ENCODE measurements at places on chromosomes 1 and 21.

DNA sequence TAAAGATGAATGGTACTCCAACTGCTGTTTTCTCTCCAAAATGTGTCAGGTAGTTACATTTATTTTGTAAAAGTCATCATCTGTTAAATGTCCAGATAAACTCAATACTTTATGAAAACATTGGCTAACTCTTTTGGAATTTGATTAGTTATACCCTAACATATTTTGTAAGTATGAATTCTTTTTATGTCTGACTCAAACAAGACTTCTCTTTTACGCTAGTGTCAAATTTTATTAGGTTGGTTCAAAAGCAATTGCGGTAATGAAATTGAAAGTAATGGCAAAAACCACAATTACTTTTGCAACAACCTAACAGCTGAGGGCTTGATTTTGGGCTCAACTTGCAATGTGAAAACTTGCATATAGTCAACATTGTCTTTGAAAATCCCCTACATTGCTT lies 41.0 kb upstream of the USP25 start:
- DNase-seq = no peak

DNA sequence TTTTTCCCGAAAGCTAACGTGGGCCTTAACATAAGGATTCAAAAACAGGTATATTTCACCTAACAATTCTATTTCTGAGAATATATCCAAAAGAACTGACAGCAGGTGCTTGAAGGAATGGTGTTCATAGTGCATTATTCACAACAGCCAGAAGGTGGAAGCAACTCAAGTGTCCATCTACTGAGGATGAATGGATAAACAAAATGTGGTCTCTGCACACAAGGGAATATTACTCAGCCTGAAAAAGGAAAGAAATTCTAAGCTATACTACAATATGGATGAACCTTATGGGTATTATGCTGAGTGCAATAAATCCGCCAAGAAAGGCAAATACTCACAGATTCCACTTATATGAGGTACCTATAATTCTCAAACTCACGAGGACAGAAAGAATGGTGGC lies 6.1 kb upstream of the RIPPLY3 start:
- DNase-seq = no peak

GRCh38 chr21:40901691-40902090 lies 54.7 kb upstream of the DSCAM start:
- no peak for DNase-seq

DNA sequence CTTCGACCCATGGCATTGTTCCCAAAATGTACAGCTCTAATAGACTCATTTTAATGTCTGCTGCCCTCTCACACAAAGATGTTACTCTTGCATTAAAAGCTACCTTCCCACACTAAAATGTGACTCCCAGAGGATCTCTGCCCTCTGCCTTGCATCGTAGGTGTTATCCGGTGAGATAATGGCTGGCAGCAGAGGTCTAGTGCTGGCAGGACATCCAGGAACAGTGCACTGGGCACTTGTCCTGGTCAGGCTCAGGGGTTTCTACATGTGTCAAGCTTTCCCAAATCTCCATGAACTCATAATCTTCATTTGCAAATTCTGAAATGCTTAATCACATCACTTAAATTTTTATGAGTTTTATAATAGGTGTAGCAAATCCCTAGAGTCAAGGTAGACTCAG lies 310.6 kb downstream of the LRRIQ3 start:
- DNase-seq = no peak

DNA sequence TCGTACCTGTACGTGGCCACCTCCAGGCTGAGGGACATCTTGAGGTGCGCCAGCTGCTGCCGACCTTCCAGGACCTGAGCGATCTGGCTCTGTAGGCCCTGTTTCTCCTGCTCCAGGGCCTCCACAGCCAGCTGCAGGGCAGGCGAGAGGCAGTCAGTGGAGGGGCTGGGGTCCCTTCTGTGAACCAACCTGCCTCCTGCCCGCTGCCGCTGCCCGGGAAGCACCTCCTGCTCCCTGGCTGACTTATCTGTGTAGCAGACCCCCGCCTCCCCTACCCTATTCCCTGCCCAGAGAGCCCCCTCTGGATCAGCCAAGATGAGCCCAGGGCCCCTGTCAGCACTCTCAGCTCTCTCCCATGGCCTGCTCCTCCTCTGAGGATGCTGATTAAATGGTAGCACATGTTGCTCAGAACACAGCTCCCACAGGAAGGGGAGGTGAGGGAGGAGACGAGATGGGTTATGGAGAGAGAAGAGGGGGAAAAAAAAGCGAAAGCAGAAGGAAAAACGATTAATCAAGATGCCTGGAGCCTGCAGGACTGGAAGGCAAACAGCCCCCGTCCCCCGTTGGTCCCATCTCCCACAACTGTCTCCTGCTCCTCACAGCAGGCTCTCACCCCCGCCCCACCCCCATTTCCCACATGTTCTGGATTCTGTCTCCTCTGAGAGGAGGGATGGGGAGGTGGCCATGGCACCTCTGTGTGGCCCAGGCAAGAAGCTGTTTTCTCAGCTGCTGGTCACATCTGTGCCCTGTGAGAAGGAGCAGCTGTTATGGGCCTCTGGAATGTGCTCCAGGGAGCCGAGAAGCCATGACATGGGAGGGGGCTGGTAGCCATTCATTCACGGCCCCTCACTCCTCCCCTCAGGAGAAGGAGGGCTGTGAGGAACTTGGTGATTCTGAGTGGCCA lies 1.7 kb downstream of the NES start:
- no peak for DNase-seq

DNA sequence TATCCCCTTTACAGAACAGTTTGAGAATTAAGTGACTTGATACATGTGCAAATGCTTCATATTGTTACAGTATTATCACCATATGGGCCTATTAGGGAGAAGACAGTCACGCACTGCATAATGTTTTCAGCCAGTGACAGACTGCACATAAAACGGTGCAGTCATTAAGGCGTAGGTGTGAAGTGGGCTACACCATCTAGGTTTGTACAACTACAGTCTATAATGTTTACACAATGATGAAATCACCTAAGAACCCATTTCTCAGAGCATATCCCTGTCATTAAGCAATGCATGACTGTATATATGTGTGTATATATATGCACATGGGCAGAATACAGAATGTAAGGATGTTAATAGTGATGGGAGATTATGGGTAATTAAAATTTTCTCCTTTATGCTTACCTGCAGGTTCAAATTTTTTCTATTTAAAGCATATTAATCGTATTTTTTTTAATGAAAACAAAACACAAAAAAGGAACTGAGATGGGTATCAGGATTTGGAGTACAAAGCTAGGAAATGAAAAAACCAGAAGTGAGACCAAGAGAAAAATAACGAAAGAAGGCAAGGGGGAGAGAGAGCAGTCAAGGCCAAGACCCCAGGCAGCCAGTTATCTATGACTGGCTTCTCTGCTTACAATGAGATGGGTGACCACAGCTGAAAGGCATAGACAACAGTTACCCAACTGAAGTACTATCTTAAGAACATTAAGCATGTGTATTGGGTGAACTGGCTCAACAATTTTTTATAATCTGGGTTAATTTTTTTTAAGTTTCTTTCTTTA lies 122.9 kb upstream of the DAB1 start:
- no peak for DNase-seq

DNA sequence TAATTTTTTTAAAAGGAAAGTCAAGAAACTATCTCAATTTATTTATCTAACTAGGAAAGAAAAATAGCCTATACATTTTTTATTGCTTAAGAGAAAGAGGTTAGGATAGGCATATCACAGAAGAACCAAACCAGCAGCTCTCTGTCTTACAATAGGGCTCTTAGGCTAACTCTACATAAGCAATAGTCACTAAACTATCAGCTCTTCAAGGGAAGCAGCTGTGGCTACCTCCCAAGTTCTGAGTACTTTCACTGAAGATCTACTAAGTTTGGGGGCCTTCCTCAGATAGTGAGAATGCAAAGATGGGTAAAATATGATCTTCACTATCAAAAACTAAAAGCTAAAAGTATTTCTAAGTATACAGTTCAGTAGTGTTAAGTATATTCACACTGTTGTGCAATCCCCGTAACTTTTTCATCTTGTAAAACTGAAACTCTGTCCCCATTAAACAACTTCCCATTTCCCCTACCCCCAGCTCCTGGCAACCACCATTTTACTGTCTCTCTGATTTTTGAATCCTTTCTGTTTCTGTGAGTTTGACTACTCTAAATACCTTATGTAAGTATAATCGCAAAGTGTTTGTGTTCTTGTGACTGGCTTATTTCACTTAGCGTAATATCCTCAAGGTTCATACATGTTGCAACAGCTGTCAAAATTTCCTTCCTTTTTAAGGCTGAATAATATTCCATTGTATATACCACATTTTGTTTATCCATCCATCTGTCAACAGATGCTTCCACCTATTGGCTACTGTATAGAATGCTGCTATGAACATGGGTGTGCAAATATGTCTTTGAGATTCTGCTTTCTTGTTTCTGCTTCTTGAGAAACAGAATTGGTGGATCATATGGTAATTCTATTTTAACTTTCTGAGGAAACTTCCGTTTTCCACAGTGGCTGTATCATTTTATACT lies 73.3 kb downstream of the ACBD6 start:
- DNase-seq = no peak

GRCh38 chr1:244393604-244394176 lies 58.0 kb downstream of the ADSS2 start:
- no peak for DNase-seq

DNA sequence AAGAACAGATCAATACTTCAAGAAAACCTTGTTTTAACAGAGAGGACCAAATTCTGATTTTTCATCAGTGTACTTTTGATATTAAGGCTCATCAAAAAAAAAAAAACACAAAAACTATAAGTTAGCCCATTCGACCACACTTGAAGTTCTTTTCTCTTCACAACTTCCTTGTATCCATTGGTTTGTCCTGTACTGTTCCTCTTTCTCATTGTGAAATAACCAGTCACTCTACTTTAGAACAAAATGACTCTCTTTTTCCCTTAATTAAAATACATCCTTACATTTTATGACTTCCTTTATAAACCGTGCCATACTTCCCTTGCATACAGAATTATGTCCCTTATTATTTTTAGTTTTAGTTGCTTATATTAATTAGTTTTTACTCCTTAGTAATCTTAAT lies 8.4 kb downstream of the QSOX1 start:
- no peak for DNase-seq

DNA sequence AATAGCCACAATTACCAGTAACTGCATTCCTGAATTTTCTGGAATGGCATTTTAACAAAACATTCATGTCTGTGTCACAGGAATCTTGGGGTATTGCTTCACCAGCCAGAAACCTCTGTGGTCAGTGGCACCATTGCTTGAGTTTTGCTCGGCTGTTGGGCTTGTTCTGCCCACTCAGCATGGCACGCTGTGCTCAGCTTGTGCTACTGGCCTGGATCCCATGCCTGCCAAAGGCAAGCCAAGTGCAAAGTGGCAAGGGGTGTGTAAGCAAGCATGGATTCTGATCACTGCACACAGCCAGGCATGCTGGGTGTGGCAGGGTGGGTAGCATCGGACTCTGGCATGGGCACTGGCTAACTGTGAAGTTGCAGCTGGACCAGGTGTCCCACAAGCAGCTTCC lies 1150.9 kb downstream of the MRPL39 start:
- DNase-seq = no peak

GRCh38 chr21:35428937-35429336 lies 379.8 kb upstream of the RUNX1 start:
- DNase-seq = no peak

DNA sequence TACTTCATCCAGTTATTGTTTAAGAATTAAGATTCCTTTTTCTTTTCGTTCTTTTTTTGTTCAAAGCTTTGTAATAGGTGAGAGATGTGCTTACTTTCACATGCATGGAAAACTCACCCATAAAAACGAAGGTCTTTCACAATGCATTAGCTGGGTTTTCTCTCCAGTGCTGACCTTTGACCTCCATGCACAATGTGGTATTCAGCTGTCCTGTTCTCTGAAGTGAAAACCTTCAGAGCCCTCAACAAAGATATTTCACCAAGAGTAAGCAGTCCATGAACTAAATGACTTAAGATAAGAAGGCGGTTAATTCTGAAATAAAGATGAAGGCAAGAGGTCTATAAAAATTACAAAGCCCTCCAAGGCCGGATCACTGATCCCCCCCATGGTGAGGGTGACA lies 77.1 kb upstream of the IPO9 start:
- DNase-seq = no peak

GRCh38 chr1:235979716-235980333 lies 85.1 kb downstream of the NID1 start:
- no peak for DNase-seq

DNA sequence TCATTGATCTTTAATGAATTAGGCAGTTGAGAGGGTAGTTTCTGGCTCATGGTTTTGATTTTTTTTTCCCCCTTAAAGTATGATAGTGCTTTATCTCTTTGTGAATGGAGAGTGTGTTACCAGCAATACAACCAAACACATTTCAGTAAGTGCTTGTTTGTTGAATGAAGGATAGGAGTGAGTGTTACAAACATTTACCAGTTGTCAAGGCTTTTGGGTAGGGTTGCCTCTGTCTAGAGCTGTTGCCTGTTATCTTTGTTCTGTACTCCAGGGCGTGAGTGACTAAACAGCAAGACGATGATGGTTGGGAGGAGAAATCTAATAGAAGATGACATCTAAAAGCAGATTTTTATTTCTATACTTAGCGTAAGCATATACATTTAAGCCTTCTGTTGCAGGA lies 21.5 kb downstream of the MAP3K7CL start:
- no peak for DNase-seq

DNA sequence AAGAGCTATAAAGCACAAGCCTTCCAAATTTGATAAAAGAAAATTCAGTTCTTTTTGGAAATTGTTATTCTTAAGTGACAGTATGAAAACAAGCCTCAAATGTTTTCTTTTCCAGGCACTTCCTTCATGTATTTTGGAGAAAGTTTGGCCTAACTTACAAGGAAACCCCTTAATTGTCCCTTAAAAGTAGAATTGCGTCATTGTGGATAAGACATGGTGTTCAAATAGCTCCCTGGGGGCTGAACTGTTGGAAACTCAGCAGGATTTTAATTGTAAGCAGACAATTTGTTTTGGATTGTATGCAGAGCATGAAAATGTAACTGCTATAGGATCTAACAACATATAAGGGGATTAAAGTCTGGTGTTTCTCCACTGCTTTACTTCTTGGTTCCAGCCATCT lies 35.4 kb upstream of the FGGY start:
- no peak for DNase-seq

DNA sequence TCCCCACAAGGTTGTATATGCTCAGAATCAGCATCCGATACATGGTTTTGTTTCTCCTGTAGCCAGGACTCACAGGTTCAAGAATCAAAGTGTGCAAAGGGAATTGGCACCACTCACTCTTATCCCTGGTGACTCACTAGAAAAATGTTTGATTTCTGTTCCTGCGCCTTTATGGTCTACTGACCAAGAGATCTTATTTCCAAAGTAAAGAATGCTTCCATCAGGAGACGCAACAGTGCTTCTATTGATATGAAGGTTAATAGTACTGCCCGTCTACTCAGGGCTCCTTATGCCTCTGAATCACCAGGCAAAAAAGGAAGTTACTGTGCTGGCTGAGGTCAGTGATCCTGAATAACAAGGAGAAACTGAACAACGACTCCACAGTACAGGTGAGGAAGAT lies 1392.0 kb upstream of the PRMT6 start:
- no peak for DNase-seq
